ENCODE measurements at places on chromosomes 6 and 20.

DNA sequence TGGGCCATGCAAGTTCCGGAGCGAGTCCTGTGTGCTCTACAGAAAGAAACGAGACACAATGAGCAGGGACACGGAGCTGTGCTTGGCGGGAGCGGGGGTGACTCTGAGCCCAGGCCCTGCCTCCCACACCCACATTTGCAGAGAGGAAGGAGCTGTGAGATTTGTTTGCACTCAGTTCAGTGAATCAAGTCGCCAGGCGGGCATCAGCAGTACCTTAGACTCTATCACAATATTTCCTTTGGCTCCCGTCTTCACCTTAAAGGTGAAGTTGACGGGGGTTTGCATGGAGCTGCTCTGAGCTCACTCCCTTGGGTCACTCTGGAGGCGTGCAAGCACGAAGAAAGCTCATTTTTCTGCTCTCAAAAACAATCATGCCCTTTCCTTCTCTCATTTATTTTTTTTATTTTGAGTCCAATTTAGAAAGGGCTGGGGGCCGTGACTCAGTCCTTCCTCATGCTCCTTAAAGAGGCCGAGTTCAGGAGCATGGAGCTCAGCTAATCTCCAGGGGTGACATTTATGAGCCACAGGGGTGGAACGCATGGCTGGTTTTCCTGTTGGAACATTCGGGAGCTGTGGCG, 188.2 kb downstream of the NFATC2 start:
- DNase-seq: no peak

- DNase-seq: no peak
These were observed 1.0 kb downstream of the MRPS26 start for GRCh38 chr20:3046677-3047462.

DNA sequence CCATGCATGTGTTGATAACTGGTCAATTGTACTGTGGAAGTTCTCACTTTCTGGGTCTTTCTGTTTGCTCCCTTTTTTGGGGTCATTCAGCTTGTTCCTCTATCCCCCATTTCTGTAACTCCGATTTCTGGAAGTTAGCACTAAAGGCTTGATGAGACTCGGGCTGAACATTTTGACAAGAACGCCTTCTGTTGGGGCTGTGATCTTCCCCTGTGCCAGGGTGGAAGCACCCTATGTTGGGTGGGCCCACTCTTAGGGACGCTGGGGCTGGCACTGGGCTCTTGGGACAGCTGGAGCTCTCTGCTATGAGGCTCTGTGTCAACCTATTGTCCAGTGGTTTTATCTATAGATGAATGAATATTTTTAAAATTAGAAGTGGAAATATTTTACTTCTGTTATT, 60.1 kb upstream of the FRMD1 start:
- no peak for DNase-seq

DNA sequence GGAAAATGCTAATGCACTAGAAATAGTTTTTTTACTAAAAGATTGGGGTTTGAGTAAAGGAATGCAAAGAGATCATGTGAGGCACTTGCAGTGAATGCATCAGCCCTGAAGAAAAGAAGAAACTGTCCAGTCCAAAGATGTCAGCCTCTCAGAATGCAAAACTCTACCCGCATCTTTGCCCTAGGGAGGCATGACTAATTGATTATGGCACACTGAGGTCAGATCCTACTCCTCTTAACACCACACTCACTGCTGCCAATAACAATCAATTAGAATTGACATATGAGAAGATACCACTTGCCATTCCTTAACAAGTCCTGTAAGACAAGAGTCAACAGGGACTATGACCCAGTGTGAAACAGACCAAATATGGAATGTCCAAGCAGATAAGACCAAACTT, 262.3 kb upstream of the PLN start:
- DNase-seq: no peak

DNA sequence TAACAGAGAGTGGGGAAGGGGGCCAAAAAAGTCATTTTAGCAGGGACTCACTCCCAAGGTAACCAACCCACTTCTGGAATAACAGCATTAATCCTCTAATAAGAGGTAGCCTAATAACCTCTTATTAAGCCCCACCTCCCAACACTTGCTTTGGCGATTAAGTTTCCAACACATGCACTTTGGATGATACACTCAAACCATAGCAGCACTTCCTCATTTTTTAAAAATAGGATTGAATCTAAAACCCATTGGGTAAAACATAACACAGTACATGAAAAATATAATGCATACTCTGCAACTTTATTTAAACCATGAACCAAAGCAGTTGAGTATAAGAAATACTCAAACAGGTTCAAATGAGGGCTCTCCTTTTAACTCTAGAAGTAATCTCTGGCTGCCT, 318.3 kb downstream of the HACE1 start:
- no peak for DNase-seq

DNA sequence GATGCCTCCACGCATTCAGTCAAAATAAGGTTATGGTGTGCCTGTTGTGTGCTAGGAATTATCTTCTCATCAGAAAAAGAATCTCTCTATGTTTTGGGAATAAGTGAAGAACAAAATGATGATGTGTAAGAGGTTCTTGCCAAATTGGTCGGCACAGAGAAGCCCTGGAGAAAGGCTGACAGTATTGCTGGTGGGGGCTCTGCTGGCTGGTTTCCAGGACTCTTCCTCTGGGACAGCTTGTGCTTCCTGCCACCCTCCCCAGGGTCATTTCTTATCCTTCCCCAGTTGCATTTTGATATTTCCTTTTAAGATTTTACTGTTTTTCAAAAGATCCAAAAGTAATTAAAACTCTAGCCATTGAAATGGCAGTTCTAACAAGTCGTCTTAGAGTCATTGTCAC, 22.1 kb downstream of the CST4 start:
- no peak for DNase-seq

DNA sequence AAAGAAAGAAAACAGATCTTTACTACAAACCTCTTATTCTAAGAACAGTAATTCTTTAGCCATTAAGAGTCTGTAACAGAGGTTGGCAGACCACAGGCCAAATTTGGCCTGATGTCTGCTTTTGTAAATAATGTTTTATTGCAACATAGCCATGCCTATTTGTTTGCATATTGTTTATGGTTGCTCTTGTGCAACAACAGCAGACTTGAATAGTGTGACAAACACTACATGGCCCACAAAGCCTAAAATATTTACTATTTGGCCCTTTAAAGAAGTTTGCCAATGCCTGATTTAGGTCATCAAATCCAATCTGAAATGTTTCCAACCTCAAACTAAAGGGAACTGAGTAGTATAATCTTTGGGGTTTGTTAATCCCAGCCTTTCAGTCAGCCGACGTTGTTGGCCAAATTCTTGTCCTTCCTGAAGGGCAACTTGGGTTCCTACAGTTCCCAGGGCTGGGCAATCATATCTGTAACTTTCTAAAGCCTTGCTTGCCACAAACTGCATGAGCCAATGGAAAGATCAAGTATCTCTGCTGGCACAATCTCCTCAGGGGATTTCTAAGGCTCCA, 33.9 kb upstream of the TBC1D20 start:
- DNase-seq: no peak

- peak; percentile 12 for DNase-seq
These were observed 217.7 kb downstream of the FOXA2 start for GRCh38 chr20:22366631-22367030.

GRCh38 chr6:40293060-40293459, 294.1 kb downstream of the LRFN2 start:
- DNase-seq: no peak

- no peak for DNase-seq
These were observed 2.8 kb upstream of the RAB23 start for GRCh38 chr6:57224769-57225515.

DNA sequence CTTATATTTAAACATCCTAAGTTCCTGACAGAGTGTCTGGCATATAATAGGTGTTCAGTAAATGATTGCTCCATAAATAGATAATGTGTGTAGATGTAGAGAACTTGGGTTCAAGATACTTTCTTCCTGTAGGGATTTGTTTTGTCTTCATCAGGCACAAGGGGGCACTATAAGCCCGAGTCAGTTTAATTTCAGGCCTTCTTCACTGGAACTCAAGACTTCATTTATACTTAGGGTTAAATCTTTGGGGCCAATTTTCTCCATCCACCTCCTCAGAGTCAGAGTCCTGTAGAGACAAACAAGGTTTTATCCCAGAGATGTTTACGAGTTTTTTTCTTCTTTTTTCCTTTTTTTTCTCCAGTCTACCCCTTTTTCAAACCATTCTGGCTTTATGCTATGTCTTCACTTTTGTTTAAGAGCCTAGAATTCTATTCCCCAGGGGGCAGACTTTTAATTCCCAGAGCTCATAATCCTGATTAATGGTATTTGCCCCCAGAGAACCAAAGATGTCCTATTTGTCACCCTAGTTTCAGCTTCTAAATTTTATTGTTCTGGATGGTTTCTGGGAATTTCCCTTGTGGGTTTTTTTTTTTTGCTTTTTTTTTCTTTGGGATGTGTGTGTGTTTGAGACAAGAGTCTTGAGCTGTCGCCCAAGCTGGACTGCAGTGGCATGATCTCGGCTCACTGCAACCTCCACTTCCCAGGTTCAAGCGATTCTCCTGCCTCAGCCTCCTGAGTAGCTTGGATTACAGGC, 88.4 kb downstream of the HFE start:
- DNase-seq: peak; percentile 85

DNA sequence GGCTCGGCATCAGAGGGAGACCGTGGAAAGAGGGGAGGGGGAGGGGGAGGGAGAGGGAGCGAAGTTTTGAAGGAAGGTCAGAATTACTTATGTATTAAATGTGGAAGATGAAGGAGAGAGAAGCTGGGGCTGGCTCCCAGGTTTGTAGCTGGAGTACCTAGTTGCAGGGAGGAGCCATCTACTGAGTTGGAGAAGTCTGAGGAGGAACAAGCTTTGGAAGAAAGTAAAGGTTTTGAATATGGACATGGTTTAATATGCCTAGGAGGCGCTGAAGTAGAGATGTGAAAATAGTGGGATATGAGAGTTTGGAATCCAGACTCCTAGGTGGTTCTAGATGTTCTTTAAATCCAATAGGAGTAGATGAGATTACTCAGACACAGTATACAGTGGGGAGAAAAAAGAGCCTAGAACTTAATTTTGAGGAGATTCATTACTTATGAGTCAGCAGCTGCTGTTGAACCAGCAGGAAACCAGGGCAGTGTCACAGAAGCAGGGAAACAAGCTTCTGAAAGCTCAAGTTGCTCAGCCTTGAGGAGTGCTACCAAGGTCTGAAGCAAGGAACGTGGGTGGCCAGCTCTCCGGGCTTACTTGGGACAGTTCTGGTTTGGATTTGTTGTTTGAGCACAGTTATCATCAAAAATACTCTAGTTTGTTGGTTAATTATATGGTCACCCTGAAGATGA, 149.3 kb downstream of the UTRN start:
- DNase-seq: no peak

DNA sequence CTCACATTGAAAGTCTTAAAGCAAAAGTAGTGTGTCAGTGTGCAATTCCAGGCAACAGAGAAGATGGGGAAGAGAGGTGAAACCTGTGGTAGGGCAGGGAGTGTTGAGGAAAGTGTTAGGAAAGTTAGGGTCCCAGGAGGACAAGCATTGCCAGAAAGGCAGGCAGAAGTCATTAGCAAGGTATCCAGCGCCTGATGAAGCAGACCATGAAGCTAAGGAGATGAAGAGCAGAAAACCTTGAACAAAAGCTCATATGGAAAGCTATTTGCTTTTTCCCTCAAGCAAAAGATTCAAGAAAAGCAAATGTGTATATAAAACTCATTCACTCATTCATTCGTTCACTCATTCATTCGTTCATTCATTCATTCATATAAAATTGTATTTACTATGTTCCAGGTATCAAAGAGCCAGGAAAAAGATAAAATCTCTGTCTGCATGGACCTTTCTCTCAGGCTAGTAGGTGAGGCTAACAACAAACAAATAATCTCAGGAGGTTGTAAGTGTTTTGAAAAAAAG, 96.5 kb downstream of the ELOVL5 start:
- no peak for DNase-seq

GRCh38 chr6:17737704-17738252, 31.1 kb upstream of the NUP153 start:
- no peak for DNase-seq

GRCh38 chr20:41306061-41306727, 11.3 kb downstream of the ZHX3 start:
- no peak for DNase-seq

- DNase-seq: no peak
These were observed 61.2 kb downstream of the PPP1R14C start for GRCh38 chr6:150203871-150204545.

DNA sequence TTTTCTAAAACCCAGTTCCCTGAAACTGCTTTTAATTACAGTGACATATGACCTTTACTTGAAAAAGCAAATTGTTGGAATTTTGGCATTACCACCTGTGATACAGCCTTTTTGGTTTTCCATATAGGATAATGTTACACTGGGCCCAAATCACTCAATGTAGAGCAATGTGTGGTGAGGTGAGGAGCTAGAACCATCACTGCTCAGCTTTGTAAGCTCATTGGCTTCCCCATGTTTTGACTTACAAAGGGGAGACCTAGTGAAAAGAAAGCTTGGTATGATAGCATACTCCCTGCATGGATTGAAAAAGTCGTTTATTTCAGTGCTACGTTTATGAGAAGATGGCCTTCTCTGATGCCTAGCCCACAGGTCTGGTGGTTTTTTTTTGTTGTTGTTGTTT, 470.4 kb upstream of the EPHA7 start:
- DNase-seq: no peak

DNA sequence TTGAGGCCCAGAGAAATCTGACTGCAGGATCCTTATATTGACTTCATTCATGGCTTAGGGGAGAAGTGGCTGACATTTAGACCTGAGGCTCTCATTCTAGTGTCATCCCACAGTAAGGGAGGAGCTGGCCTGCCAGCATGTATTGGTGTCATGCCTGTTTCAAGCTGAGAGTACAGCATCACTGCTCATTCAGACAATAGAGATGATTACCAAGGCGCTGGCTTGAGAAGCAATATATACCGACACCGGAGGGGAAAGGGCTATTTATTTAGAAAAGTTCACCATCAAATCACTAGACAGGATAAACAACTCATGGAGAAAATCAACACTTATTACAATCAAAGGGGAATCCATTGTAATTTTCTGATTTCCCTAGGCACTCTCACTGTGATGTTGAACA, 84.4 kb upstream of the HDAC2 start:
- peak; percentile 79 for DNase-seq

- DNase-seq: no peak
These were observed 115.7 kb downstream of the SCML4 start for GRCh38 chr6:107708435-107708834.

- no peak for DNase-seq
These were observed 285.1 kb downstream of the CENPW start for GRCh38 chr6:126625019-126625418.

GRCh38 chr6:119575721-119576120, 226.2 kb upstream of the MAN1A1 start:
- DNase-seq: no peak

- DNase-seq: peak; percentile 97
These were observed 55.2 kb upstream of the ADGRF1 start for GRCh38 chr6:47097092-47097945.

DNA sequence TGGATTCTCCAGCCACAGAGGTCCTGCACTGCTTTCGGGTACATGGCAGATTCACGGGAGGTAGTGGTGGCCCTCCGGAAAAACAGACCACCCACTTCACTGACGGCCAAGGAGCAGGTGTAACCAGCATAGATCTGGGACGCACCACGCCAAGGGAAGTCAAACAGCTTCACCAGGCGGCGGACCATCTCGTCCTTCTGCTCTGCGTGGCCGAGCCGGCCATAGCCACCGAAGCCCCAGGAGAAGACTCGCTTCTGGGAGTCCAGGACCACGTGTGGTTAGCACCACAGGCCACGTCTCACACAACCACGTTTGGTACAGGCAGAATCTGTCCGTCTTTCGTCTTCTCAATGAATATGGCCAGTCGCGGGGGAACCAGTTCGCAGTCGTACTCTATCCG, 184.8 kb upstream of the COL21A1 start:
- DNase-seq: no peak

- no peak for DNase-seq
These were observed 37.1 kb downstream of the EYA2 start for GRCh38 chr20:46931699-46932098.

GRCh38 chr20:38355161-38356012, 9.1 kb downstream of the LBP start:
- peak; percentile 46 for DNase-seq
